ENCODE measurements at places on chromosomes 7 and 10.

DNA sequence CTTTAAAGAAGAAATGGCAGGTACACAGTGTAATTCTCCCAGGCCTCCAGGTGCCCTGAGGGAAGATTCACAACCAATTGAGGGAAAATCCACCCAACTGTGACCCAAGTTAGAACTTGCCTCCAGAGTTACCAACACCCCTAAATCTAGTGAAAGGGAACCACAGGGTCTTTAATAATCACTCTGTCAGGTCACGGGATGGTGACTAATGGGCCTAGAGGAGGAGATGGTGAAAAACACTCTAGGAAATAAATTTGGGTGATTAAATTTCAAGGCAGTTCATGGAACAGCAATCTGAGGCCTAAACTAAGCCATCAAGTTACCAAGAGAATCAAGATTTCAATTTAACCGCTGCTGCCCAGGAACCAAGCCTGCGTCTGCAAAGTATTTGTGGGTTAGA, 26.7 kb upstream of the SLF2 start:
- DNase-seq = no peak

DNA sequence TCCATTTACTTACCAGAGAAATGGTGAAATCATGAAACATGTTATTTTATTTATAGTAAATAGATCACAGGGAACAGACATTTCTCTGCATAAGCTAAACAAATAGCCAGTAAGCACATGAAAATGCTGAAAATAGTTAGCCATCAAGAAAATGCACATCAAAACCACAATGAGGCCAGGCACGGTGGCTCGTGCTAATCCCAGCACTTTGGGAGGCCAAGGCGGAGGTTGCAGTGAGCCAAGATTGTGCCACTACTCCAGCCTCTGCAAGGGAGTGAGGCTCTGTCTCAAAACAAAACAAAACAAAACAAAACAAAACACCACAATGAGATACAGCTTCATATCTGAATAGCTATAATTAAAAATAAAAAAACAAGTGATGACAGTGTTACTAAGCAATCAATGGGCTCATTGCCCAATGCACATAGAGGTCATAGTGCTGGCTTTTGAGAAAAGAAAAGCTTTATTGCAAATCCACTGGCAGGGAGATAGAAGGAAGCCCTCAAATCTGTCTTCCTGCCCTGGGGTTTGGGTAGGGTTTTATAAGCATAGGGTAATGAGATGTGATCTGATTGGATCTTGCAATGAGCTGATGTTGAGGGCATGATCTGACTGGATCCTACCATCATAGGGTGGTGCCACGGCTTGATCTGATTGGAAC, 16.2 kb downstream of the CSTF2T start:
- DNase-seq = no peak

DNA sequence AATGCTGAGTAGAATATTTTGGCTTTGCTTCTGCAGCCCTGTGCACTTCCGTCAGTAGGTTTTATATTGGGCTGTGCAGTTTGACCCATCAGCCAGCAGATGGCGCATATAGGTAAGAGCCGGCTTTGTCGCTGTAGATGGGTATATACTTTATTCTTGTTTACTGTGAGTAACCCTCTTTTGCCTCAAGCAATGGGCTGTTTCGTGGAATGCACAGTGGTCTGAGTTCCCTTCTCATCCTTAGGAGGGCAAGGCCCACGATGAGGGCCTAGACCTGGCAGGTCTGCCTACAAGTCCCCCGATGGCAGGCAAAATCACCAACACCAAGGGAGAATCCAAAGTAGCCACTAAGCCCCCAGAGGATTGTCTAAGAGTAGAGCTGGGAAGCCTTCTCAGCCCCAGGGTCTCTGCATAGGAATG, 1002.9 kb upstream of the KCND2 start:
- DNase-seq = peak; percentile 68

DNA sequence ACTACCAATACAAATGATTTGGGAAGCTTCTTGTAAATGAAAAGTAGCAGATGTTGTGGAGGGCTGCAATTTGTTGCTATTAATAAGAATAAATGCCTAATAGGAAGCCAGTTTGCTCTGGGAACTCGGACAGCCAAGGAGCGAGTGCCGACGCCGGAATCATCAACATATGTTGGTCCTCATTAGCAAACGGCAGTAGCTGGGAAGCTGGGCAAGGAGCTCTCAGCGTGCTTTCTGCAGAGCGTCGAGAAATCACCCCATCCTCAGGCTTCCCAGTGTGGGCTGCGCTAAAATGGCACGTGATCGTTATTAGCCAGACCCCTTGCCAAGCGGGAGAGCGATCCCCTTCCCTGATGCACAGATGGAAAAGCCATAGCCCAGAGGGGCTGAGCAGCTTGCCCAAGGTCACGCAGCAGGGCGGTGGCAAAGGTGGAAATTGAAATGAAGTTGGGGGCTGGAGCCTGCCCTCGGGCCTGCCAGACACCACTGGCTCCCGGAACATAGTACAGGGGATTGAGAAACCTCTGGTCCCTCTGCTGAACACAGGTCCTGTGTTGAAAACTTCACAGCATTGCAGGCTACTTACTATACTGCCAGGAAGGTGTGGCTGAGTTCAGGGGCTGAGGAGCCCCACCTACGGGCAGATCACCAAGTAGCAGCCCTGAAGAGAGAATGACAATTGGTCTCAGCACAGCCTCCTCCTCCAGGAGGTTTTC, 326.9 kb downstream of the PLXNA4 start:
- DNase-seq = no peak

- DNase-seq = no peak
Observed at GRCh38 chr10:125102246-125102645, 58.1 kb downstream of the CTBP2 start.

DNA sequence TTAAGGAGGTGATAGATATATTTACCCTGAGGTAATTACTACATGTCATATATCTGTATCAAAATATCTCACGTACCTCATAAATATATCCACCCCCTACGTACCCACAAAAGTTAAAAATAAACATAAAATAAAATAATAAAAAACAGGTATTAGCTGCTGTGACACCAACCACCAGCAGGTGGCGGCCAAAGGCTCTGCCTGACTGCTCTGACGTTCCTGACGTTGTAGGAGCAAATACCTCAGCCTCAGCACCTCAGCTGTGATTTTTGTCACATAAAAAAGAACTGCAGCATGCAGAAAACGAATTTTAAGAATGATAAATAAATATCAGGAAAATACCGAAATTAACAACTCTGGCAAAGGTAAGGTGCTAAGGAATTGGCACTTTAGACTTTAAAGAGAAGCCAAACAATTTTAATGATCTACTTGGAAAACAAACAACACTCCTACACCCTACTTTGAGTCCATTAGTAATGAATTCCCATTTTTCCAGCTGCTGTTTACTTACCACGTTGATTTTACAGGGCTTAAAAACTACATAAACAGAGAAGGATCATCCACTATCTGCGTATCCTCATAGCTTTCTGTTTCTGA, 125.4 kb upstream of the TARP start:
- DNase-seq = peak; percentile 40

DNA sequence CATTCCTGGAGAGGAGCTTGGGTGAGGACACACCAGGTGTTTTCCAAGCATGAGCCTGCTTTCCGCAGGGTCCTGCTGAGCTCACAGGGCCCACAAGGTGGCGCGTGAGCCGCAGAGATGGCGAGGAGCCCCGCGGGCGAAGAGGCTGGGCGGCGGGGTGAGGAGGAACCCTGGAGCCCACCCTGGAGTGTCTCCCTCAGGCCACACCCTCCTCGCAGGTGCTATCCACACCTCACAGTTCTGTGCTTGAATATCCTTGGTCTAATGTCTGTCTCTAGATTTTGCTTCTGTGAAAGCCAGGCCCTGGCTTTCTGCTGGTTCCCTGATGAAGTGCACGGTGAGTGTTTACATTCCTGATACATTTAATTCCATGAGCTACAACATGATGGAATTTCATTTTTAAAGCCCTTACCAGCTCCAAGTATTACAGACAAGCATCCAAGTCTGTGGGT, 433.6 kb downstream of the ACTR3B start:
- DNase-seq = peak; percentile 10

- no peak for DNase-seq
Observed at GRCh38 chr10:98638920-98639319, 192.2 kb upstream of the HPS1 start.

GRCh38 chr7:108189733-108190388, 59.7 kb upstream of the LAMB4 start:
- DNase-seq = no peak

- no peak for DNase-seq
Observed at GRCh38 chr7:137953043-137953664, 48.7 kb downstream of the CREB3L2 start.

DNA sequence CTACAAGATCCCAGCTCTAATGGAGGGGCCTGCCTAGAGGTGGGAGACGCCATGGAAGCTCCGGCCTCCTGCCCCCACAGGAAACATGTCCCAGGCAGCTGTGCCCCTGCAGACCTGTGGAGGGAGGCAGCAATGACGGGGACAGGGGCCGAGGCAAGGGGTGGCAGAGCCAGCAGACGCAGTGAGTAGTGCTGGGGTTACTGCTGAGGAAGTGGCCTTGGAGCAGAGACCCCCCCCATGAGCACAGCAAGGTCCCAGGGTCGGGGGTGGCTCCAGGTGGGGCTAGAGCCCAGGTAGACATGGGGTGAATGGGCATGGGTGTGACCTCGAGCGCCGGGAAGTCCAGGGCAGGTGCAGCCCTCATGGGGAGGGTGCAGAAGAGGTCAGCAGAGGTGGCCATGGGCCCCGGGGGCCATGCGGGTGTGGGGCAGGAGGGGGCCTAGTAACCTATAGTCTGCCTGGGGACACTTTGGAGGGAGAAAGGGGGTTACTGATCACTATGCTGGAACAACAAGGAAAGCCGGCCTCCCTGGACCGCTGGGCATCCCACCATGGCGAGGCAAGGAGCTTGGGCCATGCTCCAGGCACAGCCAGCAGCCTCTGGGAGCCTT, 45.5 kb downstream of the JAKMIP3 start:
- DNase-seq = no peak

- no peak for DNase-seq
Observed at GRCh38 chr7:157775560-157776332, 438.9 kb downstream of the DNAJB6 start.

DNA sequence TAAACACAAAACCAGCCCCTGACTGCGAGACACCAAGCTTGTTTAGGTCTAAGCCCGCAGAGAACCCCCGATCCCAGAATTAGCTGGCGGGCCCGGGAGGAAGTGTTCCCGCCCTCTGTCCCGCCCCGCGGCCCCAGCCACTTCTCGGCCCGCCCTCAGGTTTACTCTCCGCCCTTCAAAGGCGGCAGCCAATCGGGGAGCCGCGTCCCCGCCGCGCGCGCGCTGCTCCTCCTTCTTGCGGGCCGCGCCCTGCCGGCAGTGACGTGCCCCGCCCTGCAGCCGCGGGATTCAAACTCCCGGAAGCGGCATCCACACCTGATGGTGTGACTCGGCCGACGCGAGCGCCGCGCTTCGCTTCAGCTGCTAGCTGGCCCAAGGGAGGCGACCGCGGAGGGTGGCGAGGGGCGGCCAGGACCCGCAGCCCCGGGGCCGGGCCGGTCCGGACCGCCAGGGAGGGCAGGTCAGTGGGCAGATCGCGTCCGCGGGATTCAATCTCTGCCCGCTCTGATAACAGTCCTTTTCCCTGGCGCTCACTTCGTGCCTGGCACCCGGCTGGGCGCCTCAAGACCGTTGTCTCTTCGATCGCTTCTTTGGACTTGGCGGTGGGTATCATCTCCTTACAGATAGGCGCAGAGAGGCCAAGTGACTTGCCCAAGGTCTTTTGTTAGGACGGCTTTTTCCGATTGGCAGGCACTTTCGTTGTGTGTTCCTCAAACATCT, at the start of gene CEP55:
TSS of gene CEP55 (plus strand) at position 291 of the 720 bp plus-strand sequence. CDS start 3,440 bp downstream, outside the sequence.
- DNase-seq = peak; percentile 90

Data from pons (tissue), 1 donor.